Psoas muscle (tissue), 8 donors: ENCODE measurements at places on chromosomes 5 and 9. TPM values are rescaled to one million over a fixed set of nuclear protein-coding genes. Genes with fewer than 3 reads are reported as not detected.

- H3K4me1 ChIP-seq, result no peaks in the 10 kb centered on the region
- H3K27ac ChIP-seq, result no peak overlapping the region
Observed at GRCh38 chr5:122101636-122102285, 23.7 kb upstream of the LOX start.

- no peak overlapping the region for H3K27ac ChIP-seq
- H3K36me3 ChIP-seq, result no peaks in the 10 kb centered on the region
- no peak for DNase-seq
Observed at GRCh38 chr5:91787718-91788117, 404.6 kb upstream of the ARRDC3 start.

- H3K27ac ChIP-seq, result peak overlapping the region; percentile 82
- no peak overlapping the region for H3K4me3 ChIP-seq
- no peaks in the 10 kb centered on the region for H3K27me3 ChIP-seq
- H3K4me1 ChIP-seq, result peaks cover 41% of the 10 kb centered on the region
- DNase-seq, result no peak
- no peaks in the 10 kb centered on the region for H3K36me3 ChIP-seq
Observed at GRCh38 chr5:139985733-139986132, 57.4 kb downstream of the NRG2 start.

DNA sequence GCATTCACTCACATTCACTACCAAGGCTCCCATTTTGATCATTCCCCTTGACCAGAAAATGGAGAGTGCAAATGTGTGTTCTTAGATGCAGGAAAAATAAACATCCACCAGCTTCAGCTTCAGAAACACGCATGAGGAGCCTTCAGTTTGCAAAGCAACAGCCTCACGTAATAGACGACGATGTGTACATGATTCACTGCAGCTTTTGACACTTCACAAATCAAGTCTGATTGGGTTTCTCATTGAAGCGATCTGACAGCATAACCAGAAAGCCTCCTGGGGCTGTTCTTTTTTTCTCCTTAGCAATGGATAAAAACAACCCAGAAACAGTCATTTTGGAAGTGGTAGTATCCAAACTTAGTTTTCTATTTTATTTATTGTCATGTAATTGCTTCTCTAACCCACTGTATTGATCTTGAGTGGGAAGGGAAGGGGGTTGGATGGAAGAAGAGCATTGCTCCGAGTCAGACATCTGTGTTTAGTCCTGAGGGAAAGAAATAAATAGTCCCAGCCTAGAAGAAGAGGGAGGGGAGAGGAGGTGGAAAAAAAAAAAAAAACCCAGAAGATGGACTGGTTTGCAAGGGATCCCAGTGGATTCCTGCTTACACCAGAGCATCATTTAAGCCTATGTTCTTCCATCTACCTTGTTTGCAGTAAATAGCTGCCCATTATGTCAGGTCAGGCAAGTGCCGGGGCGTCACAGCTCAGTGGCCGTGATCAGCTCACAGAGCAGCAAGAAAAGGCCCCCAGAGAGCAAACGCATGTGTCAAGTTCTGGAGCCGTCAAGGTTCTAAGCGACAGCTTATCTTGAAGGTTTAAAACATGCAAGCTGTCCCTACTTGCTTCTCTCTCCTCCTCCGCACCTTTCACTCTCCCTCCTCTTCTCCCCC is 190.2 kb upstream of the SNX2 start:
- no peak overlapping the region for H3K4me3 ChIP-seq
- no peaks in the 10 kb centered on the region for H3K27me3 ChIP-seq
- no peaks in the 10 kb centered on the region for H3K4me1 ChIP-seq
- no peak overlapping the region for H3K27ac ChIP-seq

GRCh38 chr5:180140571-180140970 is 68.4 kb downstream of the RASGEF1C start:
- peaks cover 21% of the 10 kb centered on the region for H3K27me3 ChIP-seq
- no peaks in the 10 kb centered on the region for H3K4me1 ChIP-seq
- H3K36me3 ChIP-seq, result no peaks in the 10 kb centered on the region

- no peak for DNase-seq
- H3K4me1 ChIP-seq, result no peaks in the 10 kb centered on the region
- no peak overlapping the region for H3K27ac ChIP-seq
- H3K4me3 ChIP-seq, result no peak overlapping the region
Observed at GRCh38 chr5:128636361-128636760, 98.3 kb upstream of the FBN2 start.

NUTM2G gene
- total RNA-seq, result not detected

SLC25A2 gene
- 0.19 TPM for total RNA-seq

IRX1 gene
- not detected for total RNA-seq

SLC6A7 gene
- not detected for total RNA-seq
